ENCODE measurements at places on chromosomes 3 and 15.

GRCh38 chr15:31158858-31159569 lies 57.5 kb upstream of the TRPM1 start:
- DNase-seq: no peak

DNA sequence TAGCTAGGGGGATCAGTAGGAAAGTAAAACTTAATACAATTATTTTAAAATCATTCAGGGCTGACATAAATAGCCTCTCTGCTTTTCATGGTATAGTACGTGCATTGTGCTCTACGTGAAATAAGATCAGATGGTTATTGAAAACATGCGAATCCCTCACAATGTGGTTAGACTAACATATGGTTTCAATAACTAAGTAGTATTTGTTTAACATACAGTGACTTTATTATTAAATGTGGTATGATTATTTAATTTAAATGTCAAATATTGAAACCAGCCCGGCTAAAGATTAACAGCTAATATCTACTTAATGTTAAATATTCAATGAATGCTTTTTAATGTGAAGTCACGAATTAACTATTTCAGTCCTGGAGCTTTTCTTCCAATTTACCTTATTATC lies 473.9 kb upstream of the THBS1 start:
- peak; percentile 82 for DNase-seq

- DNase-seq: no peak
These were observed 238.8 kb upstream of the WNT5A start for GRCh38 chr3:55725681-55726500.

DNA sequence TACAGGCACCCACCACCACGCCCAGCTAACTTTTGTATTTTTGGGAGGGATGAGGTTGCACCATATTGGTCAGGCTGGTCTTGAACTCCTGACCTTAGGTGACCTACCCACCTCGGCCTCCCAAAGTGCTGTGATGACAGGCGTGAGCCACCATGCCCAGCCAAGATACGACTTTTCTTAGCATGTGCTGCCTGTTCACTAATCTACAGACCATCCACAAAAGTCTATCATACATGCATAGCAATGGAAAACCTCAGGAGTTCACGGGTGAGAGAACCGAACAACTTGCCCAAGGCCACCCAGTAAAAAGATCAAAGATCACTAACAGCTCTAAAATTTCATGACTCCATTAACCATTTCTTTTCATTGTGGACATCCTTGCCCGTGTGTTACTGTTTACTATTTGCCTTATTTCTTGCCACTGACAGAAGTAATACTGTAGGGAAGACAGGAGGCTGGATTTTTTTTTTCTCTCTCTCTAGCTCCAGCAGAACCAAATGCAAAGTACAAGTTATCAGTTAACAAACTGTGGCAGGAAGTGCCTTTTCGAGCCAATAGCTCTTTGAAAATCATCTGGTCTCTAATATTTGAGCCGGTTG lies 92.3 kb downstream of the FOXP1 start:
- no peak for DNase-seq

DNA sequence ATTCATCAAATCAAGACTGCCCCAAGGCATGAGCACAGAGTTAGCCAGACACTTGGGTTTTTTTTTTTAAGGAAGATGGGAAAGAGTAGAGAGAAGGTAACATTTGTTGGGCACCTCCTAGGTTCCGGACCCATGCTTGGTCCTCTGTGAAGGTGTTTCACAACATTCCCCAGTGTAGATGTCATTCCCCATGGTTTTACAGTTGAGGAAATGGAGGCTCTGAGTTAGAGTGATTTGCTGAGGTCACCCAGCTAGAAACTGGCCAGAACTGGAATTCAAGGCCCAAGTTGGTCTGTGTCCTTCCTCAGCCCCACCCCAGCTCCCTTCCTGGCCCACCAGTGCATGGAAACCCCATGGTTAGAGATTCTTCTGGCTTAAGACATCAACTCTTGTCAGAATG lies 19.9 kb downstream of the WNT7A start:
- DNase-seq: no peak

- no peak for DNase-seq
These were observed 64.4 kb downstream of the P2RY1 start for GRCh38 chr3:152899306-152899705.

- no peak for DNase-seq
These were observed 18.7 kb downstream of the ABTB1 start for GRCh38 chr3:127691489-127691888.

DNA sequence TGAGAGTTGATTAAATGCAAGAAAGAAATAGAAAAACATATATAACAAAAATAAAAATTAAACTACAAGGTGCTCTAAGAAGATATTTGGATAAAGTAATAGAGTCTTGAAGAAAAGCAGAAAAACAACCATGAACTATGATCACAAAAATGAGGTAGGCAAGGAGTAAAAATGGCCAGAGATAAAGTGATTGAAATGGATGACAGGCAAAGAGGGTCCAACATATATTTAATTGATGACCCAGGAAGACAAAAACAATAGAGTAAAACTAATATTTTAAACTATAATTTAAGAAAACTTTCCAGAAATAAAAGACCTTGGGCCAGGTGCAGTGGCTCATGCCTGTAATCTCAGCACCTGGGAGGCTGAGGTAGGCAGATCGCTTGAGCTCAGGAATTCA lies 22.1 kb upstream of the WDR49 start:
- no peak for DNase-seq

- DNase-seq: peak; percentile 78
These were observed 29.5 kb downstream of the TBC1D2B start for GRCh38 chr15:78047761-78048627.

GRCh38 chr3:108030960-108031359 lies 59.9 kb downstream of the CD47 start:
- DNase-seq: no peak

GRCh38 chr3:173398111-173398479 lies 551 bp downstream of the NLGN1 start:
- peak; percentile 55 for DNase-seq

DNA sequence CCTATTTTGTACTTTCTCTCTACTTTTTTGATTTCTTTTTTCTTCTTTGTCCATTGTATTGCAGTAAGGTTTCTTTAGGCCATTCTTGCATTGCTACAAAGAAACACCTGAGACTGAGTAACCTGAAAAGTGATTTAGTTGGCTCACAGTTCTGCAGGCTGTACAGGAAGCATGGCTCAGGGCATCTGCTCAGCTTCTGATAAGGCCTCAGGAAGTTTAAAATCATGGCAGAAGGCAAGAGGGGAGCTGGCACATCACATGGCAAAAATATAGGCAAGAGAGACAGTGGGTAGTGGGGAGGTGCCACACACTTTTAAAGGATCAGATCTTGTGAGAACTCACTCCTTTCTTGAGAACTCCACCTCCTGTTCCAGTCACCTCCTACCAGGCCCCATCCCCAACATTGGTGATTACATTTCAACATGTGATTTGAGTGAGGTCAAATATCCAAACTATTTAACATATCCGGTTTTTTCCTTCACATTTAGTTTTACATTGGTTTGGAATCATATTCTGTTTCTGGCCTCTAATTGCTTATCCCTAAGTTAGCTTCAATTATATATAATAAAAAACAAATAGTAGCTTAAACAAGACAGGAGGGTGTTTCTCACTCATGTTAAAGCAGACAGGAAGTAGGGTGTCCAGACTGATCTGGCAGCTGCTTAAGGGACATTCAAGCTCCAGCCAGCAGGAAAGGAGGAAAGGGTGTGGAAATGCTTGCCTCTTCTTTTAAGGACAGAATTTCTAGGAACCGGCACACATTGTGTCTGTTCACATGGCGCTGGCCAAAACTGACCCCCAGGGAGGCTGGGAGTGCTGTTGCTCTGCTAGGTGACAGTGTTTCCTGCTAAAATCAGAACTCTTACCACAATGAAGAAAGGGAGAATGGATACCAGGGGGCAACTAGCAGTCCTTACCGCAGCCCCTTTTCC lies 28.8 kb upstream of the SKOR1 start:
- DNase-seq: no peak

GRCh38 chr3:195423818-195424217 lies 19.0 kb downstream of the ACAP2 start:
- DNase-seq: no peak

DNA sequence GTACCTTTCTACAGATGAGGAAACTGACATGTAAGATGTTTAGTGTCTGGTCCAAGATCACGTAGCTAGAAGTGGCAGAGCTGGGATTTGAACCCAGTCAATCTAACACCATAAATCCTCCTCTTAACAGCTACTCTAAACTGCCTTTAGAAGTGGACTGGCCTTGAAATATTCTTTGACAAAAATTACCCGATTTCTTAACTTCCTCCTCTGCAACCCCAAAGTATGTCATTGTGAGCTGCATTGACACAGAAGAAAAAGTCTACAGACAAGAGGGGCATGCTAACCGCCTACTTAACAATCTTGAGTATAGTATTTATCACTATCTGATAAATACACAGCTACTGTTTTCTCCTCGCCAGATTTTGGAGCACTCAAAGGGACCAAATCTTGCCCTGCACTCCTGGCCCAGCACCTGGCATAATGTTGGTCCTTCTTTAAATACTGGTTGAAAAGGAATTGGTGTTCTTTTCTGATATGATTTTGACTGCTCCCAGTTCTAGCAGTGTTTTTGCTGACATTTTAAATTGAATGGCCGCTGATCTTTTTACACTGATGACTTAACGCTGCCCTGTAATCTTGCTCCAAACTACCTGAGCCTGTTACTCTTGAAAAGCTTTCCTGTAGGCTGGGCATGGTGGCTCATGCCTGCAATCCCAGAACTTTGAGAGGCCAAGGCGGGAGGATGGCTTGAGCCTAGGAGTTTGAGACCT lies 36.9 kb downstream of the ITPR1 start:
- DNase-seq: no peak

Data from fibroblast of skin of scalp (primary cell).